Dermis microvascular lymphatic vessel endothelial cell (primary cell): ENCODE measurements at places on chromosomes 13 and 19. TPM values are rescaled to one million over a fixed set of nuclear protein-coding genes. Genes with fewer than 3 reads are reported as not detected.

The HSH2D gene
- total RNA-seq = not detected in 2 replicates

The FPR1 gene
- total RNA-seq = not detected in 2 replicates

The MEIOSIN gene
- total RNA-seq = not detected in 2 replicates

The ONECUT3 gene
- total RNA-seq = not detected in 2 replicates

The KLK3 gene
- total RNA-seq = not detected in 2 replicates

The S1PR4 gene
- total RNA-seq = 0.51 and 0.63 TPM in 2 replicates

The ZSCAN4 gene
- not detected in 2 replicates for total RNA-seq

- DNase-seq = no peak
Observed at GRCh38 chr13:32956595-32956933, 59.7 kb upstream of the KL start.

GRCh38 chr13:34637138-34637537, 304.9 kb upstream of the NBEA start:
- no peak for DNase-seq

DNA sequence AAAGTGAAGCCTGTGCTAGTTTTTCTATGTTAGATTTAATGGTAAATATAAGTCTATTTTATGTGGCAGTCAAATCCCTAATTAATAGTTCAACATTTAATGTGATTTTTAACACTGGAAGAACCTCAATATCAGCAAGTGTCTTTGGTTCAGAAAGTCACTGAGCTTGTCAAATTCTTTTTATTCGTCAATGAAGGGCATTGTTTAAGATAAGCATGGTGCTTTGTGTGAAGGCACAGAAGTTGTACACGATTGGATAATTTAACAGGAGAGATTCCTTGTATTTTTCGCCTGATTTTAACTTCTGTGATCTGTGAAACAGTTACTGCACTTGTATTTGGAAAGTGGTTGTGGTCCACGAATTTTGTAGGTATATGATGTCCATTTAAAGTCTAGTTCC, 30.2 kb upstream of the RB1 start:
- no peak for DNase-seq

DNA sequence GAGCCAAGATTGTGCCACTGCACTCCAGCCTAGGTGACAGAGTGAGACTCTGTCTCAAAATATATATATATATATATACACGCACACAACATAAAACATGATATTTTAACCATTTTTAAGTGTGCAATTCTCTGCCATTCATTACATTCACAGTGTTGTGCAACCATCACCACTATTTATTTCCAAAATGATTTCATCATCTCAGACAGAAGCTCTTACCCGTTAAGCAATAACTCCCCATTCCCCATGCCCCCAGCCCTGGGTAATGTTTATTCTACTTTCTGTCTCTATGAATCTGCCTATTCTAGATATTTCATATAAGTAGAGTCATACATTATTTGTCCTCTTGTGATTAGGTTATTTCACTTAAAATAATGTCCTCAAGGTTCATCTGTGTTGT, 20.3 kb downstream of the WDR88 start:
- no peak for DNase-seq

GRCh38 chr13:109605846-109606245, 180.5 kb downstream of the IRS2 start:
- no peak for DNase-seq

DNA sequence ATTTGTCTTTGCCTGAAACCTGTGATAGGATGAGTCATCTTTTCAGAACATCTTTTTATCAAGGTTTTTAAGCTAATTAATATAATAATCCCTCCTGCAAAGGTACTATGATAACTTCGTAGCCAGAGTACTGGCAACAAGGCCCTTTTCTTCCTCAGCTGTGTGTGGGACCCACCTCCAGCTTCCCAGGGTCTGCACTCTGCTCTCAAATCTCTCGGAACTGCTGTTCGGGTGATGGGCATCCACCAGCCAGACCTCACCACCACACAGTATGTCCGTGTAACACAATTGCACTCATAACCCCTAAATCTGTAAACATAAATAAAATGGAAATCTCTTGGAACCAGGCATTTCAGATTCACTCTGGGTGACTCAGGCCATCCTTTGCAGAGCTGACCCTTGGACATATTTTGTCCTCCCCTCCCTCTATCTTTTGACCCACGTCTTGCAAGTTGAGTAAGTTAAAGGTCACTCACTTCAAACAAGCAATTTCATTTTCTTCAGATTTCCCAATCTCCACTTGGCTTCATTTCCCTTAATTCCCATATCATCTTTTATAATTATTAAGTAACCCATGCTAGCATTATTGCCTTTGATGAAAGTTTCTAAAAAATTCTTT, 29.5 kb downstream of the COL4A1 start:
- DNase-seq = no peak

GRCh38 chr13:89832827-89833226, 1514.7 kb upstream of the MIR17HG start:
- DNase-seq = no peak

GRCh38 chr19:35742121-35742724, at the start of gene IGFLR1:
IGFLR1 (minus strand) TSS chr19:35742452; CDS start chr19:35741180, 1,272 bp downstream.
- no peak for DNase-seq

GRCh38 chr19:16141043-16141442, 2.4 kb upstream of the HSH2D start:
- DNase-seq = no peak

GRCh38 chr13:52924289-52925148, 76.1 kb upstream of the PCDH8 start:
- no peak for DNase-seq

DNA sequence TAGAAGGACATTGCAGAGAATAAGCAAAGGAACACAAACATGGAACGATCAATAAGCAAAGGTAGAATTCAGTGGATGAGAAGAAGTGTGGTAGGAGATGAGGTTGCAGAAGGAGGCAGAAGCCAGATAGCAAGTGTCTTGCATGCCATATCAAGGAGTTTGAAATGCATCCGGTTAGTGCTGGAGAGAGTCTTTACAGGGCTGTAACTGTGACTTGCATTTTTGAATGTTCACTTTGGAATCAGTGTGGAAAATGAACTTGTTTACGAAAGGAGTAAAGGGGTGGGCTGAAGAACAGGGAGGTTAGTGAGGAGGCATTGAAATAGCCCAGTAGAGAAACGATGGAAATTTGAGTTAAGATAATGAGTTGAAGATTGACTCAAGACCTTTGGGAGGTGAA, 90.7 kb upstream of the MBNL2 start:
- DNase-seq = no peak

DNA sequence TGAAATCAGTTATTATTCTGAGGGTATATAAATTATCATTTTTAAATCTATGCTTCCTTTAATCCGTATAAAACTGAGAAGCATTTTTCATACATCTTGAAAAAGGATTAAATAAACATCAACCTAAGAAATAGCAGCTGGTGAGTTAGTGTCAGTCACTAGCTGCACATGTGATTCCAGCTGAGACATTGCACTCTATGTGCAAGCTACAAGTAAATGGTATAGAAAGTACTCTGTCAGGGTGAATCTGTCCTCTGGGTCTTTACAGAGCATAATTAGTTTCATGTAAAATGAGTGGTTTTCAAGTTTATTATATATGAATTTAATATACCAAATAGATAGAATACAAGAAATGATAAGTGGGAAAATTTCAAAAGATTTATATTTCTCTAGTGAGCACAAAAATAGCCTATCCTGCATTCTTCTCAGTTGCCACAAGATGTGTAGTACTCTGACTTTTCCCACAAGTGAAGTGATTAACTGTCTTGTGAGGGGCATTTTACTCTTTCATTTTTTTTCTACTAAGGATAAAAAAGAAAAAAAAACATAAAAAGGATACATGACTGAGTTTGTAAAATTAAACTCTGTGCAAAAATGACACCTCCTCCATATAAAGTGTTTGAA, 1372.1 kb downstream of the PCDH9 start:
- DNase-seq = no peak

DNA sequence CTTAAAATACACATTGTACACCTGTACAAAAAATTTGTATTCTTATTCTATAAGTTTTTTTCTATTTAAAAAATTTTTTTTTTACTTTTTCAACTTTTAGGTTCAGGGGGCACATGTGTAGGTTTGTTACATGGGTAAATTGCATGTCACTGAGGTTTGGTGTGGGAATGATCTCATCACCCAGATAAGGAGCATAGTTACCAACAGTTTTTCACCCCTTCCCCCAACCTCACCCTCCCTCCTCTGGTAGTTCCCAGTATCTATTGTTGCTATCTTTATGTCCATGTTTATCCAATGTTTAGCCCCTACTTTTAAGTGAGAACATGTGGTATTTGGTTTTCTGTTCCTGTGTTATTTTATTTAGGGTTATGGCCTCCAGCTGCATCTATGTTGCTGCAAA, 89.9 kb downstream of the CDK8 start:
- DNase-seq = no peak

- peak; percentile 4 for DNase-seq
Observed at GRCh38 chr13:73171926-73172325, 113.1 kb downstream of the KLF5 start.

GRCh38 chr19:39409208-39410016, 2.8 kb downstream of the ZFP36 start:
- peak; percentile 58 for DNase-seq

GRCh38 chr19:32542477-32543108, 38.4 kb upstream of the PDCD5 start:
- DNase-seq = no peak

DNA sequence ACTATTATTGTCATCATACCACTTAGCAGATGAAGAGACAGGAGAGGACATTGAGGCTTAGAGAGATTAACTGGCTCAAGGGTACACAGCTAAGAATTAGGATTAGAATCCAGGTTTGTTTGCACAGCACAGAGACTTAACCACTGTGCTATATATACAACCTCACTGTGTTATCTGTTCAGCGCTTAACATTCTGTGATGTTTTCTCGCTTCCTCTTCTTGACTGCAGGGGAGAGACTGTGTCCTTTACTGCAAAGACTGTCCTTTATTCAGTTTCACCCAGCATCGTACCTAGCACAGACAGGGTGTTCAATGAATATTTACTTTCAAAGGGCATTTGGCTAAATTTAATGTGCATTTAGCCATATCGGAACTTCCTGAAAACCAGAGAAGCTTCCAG, 54.9 kb upstream of the PCDH8 start:
- no peak for DNase-seq

GRCh38 chr19:28403690-28404089, 809.3 kb downstream of the UQCRFS1 start:
- DNase-seq = no peak

GRCh38 chr13:99103536-99103935, 97.1 kb upstream of the UBAC2 start:
- no peak for DNase-seq
